Mesenteric fat pad (tissue), 1 donor: ENCODE measurements at places on chromosomes 3 and 15. TPM values are rescaled to one million over a fixed set of nuclear protein-coding genes. Genes with fewer than 3 reads are reported as not detected.
A peak's percentile ranks its signal among the peaks of the same experiment; 100 is the strongest.

DNA sequence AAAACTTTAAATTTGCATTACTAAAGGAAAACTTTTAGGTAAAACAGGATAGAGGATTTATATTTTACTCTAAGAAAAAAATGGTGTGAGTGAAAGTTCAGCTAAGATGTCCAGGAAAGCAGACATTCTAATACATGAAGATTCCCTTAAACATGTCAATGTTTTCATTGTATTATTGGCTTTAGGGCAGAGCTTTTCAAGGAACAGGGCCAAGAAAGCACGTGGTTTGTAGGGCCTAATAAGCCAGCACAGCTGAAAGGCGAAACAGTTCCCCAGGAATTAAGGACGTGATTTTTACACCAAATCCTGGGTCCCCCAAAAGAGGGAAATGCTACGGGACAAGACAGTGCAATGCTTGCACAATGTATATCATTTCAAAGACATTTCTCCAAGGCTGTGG is 48.6 kb upstream of the MKRN3 start:
- DNase-seq, result no peak

GTF2A2 gene
- total RNA-seq, result 94.7 TPM

HYAL1 gene
- 11.2 TPM for total RNA-seq

TSC22D2 gene
- total RNA-seq, result 41.5 TPM

DNA sequence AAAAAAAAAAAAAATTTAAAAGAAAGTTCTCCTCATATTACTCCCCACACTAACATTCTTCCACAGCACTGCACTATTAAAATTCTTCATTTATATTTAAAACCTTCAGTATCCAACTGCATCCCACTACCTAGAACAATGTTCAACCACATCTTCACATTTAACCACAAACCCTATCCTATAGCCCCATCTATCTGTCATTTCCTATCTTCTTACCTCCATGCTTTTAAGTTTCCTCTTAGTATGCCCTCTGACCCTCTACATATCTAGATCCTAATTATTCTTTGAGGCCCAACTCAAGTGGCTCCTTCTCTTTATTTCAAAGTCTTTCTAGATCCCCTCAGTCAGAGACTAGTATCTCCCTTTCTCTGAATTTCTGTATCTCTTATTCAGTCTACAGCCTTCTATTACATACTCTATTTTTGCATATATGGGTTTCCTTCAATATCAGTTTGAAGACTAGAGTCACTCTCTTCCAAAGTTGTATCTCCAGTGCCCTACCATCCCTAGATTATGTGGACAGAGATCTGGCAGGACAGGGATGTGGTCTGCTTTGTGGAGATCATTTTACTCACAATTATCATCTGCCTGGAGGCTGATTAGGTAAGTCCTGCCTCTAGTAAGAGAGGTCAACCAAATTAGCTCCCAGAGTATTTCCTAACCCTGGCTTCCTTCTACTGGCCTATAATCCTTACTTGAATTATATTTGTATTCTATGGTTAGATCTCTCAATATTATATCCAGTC is 1.4 kb downstream of the CIAO2A start:
- DNase-seq, result no peak

DNA sequence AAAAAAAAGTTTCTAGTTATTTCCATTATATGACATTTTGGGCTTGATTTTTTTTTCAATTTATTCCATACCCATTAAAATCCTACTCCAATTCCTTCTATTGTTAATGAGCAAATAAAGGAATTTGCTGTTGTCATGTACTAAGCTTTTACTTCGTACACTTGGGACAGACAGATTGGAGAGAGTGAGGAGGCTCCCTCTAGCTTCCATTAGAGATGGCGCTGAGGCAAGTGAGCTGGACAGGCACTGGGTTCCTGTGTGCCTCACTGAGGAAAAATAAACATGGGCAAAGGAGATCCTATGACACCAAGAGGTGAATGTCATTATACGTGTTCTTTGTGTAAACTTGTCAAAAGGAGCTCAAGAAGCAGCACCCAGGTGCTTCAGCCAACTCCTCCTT is 441.1 kb upstream of the MDFIC2 start:
- DNase-seq, result no peak

GRCh38 chr15:94451466-94451865 is 220.1 kb downstream of the MCTP2 start:
- DNase-seq, result no peak

HACL1 gene
- total RNA-seq, result 20.7 TPM

DNA sequence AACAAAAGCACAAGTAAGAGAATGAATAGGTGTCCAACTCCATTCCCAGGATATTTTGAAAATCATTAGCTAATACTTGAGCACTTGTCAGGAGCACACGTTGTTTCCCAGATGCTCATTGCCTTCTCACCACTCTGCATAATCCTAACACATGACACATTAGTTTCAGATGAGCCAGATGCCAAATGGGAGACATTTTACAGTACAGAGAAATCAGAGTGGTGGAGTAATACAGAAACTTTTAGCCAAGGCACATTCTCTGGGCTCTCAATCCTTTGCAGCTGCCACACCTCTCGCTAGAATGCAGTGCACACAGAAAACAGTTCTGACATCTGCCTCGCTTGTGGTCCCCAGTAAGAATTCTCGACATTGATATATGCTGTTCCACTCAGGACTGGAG is 76.6 kb downstream of the P3H2 start:
- DNase-seq, result no peak

GRCh38 chr3:13420045-13420830 is at the start of gene NUP210:
TSS of gene NUP210 (minus strand) at chr3:13420322. CDS start at chr3:13420226, 96 bp downstream.
- no peak for DNase-seq

GRCh38 chr3:50388016-50388719 is 28.8 kb upstream of the TMEM115 start:
- no peak for DNase-seq

GRCh38 chr15:29887721-29888120 is 65.5 kb upstream of the TJP1 start:
- no peak for DNase-seq

- DNase-seq, result no peak
Measured at GRCh38 chr3:192207651-192208050, 519.7 kb downstream of the FGF12 start.

GRCh38 chr3:30399394-30400181 is 206.8 kb upstream of the TGFBR2 start:
- DNase-seq, result no peak

DNA sequence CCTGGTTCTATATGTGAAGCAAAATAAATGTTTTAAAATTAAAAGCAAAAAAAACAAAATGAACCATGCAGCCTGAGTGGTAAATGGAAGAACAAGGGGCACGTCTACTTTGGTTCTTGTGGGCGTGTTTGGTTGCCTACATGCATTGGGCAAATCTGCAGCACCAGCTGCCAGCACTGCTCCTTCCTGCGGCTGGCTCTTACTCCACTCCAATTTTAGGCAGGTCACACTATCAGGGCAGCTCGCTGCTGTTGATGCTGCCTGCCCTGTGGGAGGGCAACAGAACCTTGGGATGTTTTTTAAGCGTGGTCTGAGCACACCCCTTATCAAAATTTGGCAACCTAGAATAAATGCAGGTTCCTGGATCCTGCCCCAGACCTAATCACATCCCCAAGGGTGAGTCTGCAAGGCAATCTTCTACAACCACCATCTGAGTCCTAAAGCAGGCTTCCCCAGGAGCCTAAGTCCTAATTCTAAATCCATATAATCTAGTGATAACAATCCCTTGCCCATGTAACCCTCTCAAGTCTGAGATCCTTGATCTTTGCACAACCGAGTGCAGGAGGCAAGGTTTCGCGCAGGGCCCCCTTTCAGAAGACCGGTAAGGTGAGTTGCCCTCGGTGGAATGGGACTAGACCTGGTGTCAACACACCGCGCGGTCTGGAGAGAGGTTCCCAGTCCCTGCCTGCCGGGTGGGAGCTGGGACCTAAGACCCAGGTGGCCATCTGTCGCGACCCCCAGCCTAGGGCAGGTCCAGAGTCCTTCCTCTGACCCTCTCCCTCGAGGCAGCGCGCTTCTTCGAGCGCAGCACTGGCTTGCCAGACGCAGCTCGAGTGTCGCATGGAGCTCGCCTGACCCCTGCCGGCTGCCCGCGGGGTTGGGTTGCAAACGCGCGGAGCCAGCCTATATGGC is 15.9 kb downstream of the IVD start:
- peak; percentile 94 for DNase-seq

GRCh38 chr3:47890828-47891612 is 88.1 kb downstream of the DHX30 start:
- no peak for DNase-seq
